ENCODE measurements at places on chromosomes 12 and 14.

GRCh38 chr14:88849716-88850115 is 25.3 kb downstream of the TTC8 start:
- no peak for DNase-seq

GRCh38 chr12:1422604-1423315 is 171.6 kb downstream of the FBXL14 start:
- DNase-seq: no peak

- DNase-seq: peak; percentile 88
These were observed 41.3 kb upstream of the CTDSP2 start for GRCh38 chr12:57887631-57888408.

- peak; percentile 63 for DNase-seq
These were observed 266.3 kb downstream of the ZFP36L1 start for GRCh38 chr14:68526512-68527091.

DNA sequence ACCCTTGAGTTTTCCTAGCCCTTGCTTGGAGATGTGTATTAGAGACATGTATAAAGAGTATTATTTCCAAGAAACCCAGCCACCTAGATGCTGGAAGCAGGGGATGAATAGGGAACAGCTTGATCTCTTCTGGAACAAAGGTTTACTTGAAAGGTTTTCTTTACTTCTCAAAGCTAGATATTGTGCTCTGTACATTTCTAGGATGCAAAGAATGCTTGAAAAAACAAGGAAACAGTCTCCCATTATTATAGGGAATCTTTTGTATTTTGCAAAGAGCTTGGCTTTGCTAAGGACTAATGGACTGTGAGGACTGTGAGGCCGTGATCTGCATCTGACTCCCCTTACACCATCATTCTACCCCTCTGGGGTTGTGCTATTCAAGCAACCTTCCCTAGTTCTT is 77.9 kb downstream of the PRICKLE1 start:
- DNase-seq: no peak

GRCh38 chr12:51322452-51322851 is 1.5 kb downstream of the BIN2 start:
- no peak for DNase-seq

GRCh38 chr14:37369425-37369824 is 171.7 kb downstream of the MIPOL1 start:
- no peak for DNase-seq

- no peak for DNase-seq
These were observed 20.9 kb downstream of the OAS2 start for GRCh38 chr12:112998987-112999767.

DNA sequence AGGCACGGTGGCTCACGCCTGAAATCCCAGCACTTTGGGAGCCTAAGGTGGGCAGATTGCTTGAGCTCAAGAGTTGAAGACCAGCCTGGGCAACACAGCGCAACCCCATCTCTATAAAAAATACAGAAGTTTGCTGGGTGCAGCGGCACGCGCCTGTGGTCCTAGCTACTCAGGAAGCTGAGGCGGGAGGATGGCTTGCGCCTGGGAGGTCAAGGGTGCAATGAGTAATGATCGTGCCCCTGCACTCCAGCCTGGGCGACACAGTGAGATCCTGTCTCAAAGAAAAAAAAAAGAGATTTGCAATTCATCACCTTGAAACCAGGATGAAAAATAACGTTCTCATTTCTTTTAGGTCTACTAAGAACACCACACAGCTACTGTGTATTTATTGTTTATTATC is 4.0 kb downstream of the STX2 start:
- DNase-seq: no peak

DNA sequence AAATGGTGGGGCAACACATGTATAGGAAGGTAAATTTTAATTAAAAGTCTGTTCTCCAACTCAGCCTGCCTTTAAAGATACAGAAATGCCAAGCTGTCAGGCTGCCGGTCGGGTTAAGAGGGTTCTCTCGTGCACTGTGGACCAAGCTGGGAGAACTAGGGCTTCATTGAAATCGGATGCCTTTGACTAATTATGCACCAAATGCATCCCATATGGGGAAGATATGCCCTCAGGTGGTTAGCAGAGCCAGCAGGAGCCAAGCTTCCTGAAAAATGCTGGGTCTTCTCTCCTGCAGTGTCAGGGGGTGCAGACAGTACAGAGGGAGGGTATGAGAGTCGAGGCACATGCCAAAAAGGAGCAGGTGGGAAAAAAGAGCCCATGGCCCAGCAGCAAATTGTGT is 236.1 kb downstream of the CACNA1C start:
- peak; percentile 47 for DNase-seq

DNA sequence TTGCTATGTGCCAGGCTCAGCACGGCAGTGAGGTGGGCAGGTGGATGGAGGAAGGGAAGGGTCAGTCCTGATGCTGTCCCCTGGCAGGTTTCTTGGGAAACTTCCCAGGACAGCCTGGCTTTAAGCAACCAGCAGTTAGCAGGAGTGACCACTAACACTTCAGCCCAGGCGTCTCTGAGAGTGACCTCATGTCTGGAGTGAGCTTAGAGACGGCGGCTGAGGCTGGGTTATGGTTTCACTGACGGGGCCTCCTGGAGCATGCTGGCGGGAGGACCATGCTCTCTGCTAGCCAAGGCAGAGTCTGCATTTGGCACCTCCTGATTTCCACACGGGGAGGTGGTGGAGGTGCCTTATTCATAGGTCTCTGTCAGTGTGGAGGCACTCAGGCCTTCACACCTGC is 2.5 kb downstream of the HHIPL1 start:
- DNase-seq: peak; percentile 16

DNA sequence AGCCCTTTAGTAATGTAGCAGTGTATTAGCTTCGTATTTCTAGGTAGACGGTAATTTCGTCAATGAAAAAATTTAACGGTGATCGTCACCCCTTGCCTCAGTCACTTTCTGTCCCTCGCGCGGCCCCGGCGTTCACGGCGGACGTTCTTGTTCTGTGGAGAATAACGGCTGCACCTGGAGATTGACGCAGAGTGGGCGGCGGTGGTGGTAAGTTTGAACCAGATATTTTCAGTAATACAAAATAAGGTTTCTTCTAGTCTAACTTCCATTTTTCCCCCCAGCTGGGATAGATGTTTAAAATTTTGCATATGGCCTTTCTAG is 341 bp downstream of the ZNF10 start:
- DNase-seq: no peak

DNA sequence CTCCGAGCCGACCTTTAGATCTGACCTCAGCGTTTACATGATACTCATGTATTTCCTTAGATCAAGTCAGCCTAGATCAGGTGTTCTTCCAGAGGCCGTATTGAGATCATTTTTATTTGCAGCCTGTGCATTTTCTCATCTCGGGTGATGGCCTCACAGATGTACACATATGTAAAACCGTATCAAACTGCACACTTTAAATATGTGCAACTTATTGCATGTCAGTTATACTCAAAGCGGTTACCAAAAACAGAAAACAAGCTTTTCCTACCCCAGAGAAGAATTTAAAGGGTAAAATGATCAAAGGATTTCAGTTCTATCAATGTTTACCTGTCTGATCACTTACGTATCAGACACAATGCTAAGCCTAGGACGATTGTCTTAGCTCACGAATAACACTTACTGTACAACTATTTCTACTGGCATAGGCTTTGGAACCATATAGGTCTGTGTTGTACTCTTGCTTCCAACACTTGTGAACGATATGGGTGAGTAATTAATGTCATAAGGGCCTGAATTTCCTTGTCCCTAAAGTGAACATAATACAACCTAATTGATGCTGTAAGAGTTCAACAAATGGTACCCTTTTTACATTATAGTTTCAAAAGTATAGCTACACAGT is 628 bp upstream of the LLPH start:
- no peak for DNase-seq

- DNase-seq: peak; percentile 26
These were observed 199.3 kb upstream of the SLC16A7 start for GRCh38 chr12:59396519-59396918.

Data from M059J (cell line).